Brain pericyte (primary cell): ENCODE measurements at places on chromosomes 11 and 22.

DNA sequence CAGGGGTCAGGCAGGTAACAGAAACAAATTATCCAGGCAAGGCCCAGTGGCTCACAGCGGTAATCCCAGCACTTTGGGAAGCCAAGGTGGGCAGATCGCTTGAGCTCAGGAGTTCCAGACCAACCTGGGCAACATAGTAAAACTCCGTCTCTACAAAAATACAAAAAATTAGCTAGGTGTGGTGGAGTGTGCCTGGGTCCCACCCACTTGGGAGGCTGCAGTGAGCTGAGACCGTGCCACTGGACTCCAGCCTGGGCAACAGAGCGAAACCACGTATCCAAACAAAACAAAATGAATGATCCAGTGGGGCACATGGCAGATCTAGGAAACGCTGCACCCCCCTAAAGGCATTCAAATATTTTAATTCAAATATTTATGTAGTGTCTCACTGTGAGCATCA lies 9.9 kb downstream of the NUMA1 start:
- no peak for DNase-seq

GRCh38 chr11:108135845-108136544 lies 14.6 kb downstream of the ACAT1 start:
- no peak for DNase-seq

DNA sequence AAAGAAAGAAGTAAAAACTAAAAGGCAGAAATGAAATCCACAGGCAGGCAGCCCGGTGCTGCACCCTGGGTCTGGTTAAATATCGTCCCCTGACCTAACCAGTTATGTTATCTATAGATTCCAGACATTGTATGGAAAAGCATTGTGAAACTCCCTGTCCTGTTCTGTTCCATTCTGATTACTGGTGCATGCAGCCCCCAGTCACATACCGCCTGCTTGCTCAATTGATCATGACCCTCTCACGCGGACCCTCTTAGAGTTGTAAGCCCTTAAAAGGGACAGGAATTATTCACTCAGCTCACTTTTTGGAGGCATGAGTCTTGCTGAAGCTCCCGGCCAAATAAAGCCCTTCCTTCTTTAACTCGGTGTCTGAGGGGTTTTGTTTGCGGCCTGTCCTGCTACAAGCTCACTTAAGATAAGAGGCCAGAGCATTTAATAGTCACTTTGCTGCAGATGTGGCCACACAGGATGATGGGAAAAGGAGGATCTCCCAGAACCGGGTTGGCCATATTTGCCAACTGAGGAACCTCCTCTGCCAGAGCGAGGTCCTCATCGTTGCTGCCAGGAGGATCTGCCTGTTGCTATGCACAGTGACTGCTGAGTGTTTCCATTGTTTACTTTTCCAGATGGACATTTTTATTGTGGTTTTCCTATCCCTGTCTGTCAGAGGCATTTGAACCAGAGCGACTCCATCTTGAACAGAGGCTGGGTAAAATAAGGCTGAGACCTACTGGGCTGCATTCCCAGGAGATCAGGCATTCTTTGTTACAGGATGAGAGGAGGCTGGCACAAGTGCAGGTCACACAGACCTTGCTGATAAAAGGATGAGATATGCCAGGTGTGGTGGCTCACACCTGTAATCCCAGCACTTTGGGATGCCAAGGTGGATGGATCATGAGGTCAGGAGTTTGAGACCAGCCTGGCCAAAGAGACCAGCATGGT lies 10.2 kb downstream of the C11orf96 start:
- no peak for DNase-seq

GRCh38 chr11:123164732-123165450 lies 30.2 kb downstream of the CLMP start:
- DNase-seq, result no peak

DNA sequence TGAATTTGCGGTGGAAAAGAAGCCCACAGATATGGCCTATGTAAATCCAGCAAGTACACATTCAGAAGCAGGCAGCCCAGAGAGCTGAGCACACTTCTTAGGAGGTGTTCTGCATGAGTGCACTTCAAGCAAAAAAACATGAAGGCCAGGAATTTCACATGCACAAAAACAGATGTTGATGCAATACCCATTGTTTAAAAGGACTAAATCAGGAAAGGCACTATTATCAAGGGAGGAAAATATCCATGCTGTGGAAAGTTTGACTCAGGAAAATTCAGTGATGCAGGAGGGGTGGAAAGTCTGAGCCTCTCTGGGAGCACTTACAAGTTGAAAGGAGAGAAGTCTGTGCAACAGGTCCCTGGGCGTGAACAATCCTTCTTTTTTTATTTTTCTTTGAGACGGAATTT lies 15.8 kb upstream of the CARS1 start:
- no peak for DNase-seq

GRCh38 chr11:102824556-102824955 lies 18.9 kb downstream of the MMP3 start:
- DNase-seq, result no peak

DNA sequence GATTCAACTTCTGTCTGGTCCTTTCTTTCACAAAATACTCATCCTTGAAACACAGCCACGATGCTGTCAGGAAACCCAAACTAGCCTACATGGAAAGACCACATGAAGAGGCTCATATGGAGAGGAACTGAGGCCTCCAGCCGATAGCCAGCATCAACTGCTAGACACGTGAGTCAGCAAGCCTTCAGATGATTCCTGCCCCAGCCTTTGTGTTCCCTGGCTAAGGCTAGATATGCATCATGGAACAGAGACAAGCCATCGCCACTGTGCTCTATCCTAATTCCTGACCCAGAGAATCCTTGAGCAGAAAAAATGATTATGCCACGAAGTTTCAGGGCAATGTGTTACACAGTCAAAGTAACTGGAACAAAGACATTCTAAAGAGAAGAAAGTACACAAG lies 75.5 kb downstream of the ENTHD1 start:
- no peak for DNase-seq

DNA sequence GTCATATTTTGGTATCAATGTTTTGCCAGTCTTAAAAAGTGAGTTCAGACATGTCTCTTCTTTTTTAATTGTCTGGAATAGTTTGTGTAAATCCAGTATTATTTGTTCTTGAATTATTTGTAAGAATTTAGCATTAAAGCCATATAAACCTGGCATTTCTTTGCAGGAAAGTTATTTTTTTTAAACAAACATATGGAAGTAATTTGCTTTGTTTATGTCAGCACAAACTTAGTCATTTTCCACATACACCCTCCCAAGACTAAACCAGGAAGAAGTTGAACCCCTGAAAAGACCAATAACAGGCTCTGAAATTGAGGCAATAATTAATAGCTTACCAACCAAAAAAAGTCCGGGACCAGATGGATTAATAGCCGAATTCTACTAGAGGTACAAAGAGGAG lies 9.1 kb upstream of the CCDC81 start:
- no peak for DNase-seq

- no peak for DNase-seq
Observed at GRCh38 chr11:69280994-69281393, 13.0 kb upstream of the MYEOV start.

GRCh38 chr22:30235687-30236170 lies 10.8 kb downstream of the LIF start:
- no peak for DNase-seq
